ENCODE measurements at places on chromosomes 11 and 22. TPM values are rescaled to one million over a fixed set of nuclear protein-coding genes. Genes with fewer than 3 reads are reported as not detected.

The OR51I1 gene
- total RNA-seq = not detected

The OR10D3 gene
- total RNA-seq = not detected

The CARD10 gene
- total RNA-seq = not detected

The TMPRSS5 gene
- total RNA-seq = not detected

The GGTLC3 gene
- not detected for total RNA-seq

The INCENP gene
- 10.3 TPM for total RNA-seq

The LRRN4CL gene
- total RNA-seq = not detected

The SLC35C1 gene
- 1.5 TPM for total RNA-seq

The SYCE3 gene
- total RNA-seq = not detected

The APLNR gene
- not detected for total RNA-seq

The PGA4 gene
- 0.21 TPM for total RNA-seq

The B4GAT1 gene
- total RNA-seq = 0.84 TPM

The PTGDR2 gene
- 0.52 TPM for total RNA-seq

The GRAP2 gene
- total RNA-seq = 94.1 TPM

The OR52N4 gene
- 1.0 TPM for total RNA-seq

The SLC7A4 gene
- not detected for total RNA-seq

The NLRP14 gene
- under 0.01 TPM for total RNA-seq

The GDPD4 gene
- not detected for total RNA-seq

The LGALS12 gene
- total RNA-seq = 6.3 TPM

The PANX3 gene
- total RNA-seq = not detected

The SERHL2 gene
- 0.73 TPM for total RNA-seq

The SAC3D1 gene
- total RNA-seq = 0.52 TPM

The LINC01488 gene
- not detected for total RNA-seq

The TCP11L1 gene
- total RNA-seq = 9.2 TPM

The CNGA4 gene
- 0.21 TPM for total RNA-seq

The CRYBB2 gene
- not detected for total RNA-seq

The TBX1 gene
- total RNA-seq = not detected
